ENCODE measurements at places on chromosomes 6 and 20. TPM values are rescaled to one million over a fixed set of nuclear protein-coding genes. Genes with fewer than 3 reads are reported as not detected.

GRCh38 chr6:5729080-5729434 is 277.7 kb downstream of the NRN1 start:
- no peak for DNase-seq

GRCh38 chr20:37566590-37567330 is 39.1 kb upstream of the BLCAP start:
- DNase-seq, result no peak

DNA sequence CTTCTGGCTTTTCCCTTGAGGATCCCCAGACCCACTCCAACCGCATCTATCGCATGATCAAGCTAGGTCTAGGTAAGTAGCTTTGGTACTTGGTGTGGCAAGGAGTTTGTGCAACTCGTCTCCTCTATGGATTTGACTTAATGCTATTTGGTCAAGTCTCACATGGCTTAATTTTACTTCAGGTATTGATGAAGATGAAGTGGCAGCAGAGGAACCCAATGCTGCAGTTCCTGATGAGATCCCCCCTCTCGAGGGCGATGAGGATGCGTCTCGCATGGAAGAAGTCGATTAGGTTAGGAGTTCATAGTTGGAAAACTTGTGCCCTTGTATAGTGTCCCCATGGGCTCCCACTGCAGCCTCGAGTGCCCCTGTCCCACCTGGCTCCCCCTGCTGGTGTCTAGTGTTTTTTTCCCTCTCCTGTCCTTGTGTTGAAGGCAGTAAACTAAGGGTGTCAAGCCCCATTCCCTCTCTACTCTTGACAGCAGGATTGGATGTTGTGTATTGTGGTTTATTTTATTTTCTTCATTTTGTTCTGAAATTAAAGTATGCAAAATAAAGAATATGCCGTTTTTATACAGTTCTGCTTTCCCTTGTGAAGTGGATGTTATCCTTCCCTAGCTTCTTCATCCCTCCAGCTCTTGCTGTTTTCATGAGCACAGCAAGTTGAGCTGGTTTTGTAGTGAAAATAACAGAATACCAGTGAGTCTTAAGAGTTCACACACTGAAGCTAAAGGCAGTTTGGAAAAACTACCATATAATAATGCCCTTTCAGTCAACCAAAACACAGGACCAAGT is 3.8 kb downstream of the SLC35B2 start:
- no peak for DNase-seq

DNA sequence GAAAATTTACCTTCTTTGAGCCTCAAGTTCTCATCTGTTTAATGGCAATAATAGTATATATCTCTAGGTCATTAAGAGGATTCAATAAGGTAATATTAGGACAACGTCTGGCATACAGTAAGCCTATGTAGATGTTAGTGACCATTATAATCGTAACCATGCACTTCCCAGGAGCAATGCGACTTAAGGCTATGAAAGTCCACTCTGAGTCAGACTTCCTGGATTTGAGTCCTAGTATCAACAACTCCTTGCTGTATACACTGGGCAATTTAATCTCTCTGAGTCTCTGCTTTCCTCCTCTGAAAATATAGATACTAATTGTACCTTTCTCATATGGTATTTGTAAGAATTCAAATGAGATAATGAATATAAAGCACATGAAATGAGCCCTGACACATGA is 168.1 kb upstream of the HDDC2 start:
- no peak for DNase-seq

GRCh38 chr20:31494131-31494530 is 19.0 kb downstream of the REM1 start:
- no peak for DNase-seq

- DNase-seq, result no peak
Measured at GRCh38 chr6:123509112-123509511, 127.6 kb downstream of the TRDN start.

DNA sequence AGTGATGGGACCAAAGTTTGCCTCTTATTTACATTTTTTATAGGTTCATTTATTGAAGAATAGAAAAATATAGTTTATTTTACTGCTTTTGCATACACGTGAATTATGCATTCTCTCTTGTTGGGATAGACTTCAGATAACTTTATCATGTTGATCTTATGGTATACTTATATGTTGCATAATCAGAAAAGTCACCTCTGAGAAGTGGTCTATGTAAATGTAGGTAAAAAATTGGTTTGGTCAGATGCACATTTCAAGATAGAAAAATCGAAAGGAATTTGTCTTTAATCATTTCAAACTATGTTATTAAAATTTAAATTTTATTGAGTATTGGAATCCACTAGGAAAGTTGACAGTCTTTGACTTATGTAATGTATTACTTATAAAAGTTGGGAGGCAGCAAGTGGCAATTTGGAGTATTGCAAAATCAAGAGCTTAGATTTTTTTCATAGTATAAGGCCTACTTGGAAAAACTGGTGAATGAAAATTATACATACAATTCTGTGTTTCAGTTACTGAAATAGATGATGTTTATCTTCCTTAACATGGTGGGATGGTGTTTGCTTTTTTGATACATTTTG is 2.4 kb downstream of the PHF3 start:
- DNase-seq, result no peak

DNA sequence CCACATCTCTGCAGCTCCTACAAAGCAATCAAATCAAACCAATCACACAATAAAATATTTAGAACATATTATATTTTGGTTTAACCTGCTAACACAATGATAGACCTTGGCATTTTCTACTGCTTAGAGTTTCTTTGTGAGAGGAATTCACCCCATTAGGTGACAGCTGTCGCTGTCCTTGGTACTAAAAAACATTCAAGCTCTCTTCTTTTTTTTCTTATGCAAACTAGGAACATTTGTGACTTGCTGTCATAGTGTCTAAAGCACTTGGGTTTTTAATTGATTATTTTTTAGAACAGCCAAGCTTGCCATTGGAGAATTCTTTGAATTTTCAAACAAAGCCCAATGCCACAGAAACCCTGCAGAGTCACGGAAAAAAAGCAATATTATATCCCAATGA is 46.4 kb downstream of the CNR1 start:
- no peak for DNase-seq

- DNase-seq, result no peak
Measured at GRCh38 chr6:132275066-132275970, 126.0 kb downstream of the MOXD1 start.

DNA sequence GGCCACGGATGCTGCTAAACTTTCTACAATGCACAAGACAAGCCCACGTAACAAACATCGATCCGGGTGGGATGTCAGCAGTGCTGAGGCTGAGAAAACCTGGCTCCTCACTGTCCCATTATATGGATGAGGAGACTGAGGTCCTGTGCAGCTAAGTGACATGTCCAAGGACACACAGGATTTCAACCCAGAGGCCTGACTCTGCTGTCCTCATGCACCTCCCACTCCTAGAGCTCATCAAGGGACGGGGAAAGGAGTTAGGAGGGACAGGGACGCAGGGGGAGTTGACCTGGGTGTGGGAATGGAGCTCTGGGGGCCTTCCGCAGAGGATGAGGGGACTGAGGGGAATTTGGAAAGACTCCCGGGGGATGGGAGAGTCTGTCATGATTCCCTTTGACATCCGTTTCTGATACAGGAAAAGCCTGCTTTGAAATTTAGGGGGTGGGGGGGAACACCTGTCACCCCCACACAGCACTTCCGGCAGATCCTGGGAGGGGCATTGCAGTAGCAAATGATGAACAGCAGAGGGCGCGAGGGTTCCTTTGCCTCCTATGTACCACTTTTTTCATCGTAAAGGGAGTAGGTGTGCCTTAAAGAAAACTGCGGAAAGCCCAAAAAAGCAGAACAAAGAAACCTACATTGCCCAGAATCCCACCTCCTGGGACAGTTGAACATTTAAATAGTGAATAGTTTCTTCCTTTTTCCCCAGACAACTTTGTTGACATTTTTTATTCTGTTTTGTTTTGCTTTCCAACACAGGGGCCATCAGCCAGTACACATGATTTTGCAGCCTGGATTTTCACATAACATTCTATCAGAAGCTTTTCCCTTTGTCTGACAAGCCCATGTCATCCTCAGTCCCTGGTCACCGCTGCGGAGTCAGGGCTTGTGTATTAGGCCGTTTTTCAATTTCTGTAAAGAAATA is 48.6 kb downstream of the SLC2A10 start:
- DNase-seq, result no peak

DNA sequence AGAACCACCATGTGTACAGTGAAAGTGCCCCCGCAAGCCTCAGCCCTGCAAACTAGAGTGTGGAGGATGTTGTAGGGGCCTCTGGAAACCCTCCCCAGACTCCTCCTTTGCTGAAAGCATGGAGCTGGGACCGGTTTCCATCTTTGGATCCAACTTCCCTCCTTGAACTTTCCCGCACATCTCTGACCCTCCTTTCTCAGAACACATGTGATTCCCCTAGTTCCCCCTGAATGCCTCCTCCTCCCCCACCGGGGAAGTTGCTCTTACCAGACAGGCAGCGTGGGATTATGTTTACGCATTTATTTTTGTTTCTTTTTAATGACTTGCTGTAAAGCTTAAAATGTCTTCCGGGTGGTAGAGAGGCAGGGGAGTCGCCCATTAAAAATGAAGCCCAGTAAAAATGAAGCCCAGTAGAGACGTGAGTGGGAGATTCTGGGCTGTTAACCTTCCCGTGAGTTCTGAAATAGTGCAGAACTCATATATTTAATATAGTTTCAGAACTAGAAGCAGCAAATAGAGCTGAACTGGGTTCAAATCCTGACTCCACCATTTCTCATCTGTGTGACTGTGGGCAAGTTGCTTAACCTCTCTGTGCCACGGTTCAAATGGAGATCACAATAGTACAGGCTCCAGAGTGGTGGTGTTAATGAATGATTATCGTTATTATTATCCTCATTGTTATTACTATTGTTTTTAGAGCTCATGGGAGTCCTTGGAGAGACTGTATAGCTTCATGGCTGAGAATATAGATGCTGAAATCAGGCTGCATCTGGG is 8.0 kb upstream of the PTPN1 start:
- DNase-seq, result no peak

DNA sequence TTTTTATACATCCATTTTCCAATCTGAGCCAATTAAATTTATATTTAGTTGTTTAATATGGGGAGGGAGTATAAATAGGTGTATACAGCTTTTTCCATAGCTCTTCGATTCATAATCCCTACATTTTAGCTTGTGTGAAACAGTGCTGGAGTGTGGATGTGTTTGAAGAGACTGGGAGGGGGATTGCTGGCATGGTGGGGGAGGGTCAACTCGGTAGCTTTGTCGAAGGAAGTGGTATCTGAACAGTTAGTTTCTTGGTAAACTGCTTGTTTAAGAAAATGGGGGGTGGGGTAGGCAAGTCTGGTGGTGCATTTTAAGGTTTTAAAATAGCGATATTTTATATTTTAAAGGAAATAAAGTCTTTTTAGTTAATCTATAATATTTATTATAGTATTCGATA is 1.4 kb upstream of the LIN28B start:
- no peak for DNase-seq

- no peak for DNase-seq
Measured at GRCh38 chr6:69933239-69933638, 66.9 kb downstream of the COL19A1 start.

- no peak for DNase-seq
Measured at GRCh38 chr6:70524721-70525286, 41.9 kb upstream of the SDHAF4 start.

DNA sequence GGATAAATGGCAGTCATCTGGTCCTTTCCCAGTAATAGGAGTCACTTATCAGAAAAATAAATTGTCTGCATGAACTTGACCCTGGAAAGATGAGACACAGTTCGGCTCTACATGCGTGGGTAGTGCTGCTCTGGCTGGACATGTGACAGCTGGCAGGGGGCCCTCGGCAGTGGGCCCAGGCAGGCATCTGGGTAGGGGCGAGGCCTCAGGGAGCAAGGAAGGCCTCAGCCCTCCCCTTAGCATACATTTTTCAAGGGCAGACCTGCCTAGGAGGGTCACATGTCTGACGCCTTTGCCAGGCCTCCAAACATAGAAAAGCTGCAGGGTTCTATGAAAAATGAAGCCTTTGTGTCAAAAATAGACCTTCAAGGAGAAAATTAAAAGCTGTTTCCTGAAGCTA is 12.8 kb upstream of the ILRUN start:
- DNase-seq, result no peak

DNA sequence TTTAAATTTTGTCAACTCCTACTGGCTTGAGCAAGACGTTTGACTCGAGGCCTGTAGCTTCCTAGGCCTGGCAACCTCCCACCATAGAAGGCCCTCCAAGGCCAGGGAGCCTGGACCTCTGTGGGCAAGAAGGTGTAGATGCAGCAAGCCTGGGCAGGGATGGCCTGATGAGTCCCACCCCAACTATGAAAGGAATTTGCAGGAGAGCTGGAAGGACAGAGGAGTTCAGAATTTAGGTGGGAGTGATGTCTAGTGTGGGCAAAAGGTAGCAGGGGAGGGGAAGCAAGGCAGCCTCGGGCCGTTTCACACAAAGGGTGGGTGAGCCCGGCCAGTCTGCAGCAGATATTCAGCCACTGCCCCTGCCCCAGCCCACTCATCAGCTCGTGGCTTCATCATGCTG is 245.2 kb downstream of the CDH26 start:
- no peak for DNase-seq

GRCh38 chr20:59600472-59600871 is 3.9 kb upstream of the PHACTR3 start:
- DNase-seq, result no peak

- no peak for DNase-seq
Measured at GRCh38 chr6:130632277-130632676, 194.9 kb upstream of the SMLR1 start.

DNA sequence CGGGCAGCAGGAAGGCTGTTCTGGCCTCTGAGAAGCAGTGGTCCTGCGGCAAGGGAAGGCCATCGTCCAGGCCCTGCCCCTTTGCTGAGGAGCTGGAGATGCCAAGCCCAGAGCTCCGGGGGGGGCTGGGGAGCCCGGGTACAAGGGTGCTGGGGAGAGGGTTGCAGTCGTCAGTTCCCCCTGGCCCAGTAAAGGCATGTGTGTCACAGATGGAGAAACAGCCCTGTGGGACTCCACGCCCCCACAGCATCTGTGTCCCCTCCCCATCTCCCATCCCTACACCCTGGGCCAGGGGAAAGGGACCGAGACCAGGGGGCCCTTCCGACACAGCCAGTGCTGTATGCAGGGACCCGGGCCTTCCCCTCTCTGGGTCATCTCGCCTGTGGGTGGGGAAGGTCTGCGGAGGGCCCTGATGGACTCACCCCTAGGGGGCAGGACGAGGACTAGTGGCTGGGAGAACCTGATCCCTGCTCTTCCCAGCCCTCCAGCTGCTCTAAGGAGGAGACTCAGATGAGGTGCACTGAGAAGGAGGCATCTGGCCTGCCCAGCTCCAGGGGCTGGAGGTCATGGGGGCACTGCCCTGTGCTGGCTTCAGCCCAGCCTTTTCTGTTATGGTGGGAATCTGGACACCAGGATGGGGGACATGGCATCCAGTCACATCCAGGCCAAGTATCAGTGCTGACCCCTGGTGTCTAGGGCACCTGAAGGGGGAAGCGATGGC is 609 bp downstream of the MYL9 start:
- no peak for DNase-seq

Gene GSTA2
- total RNA-seq, result not detected

Gene SLC22A2
- total RNA-seq, result not detected

Gene MATN4
- 0.27 TPM for total RNA-seq

Gene PTGIS
- 397 TPM for total RNA-seq

Gene C6orf141
- total RNA-seq, result 0.54 TPM

Gene TMEM200A
- 9.7 TPM for total RNA-seq

Gene IL17A
- total RNA-seq, result not detected

Gene GTSF1L
- not detected for total RNA-seq

Gene ZNF335
- 28.8 TPM for total RNA-seq

Gene SLC26A8
- 0.28 TPM for total RNA-seq
